ENCODE measurements at places on chromosomes 6 and 20.

DNA sequence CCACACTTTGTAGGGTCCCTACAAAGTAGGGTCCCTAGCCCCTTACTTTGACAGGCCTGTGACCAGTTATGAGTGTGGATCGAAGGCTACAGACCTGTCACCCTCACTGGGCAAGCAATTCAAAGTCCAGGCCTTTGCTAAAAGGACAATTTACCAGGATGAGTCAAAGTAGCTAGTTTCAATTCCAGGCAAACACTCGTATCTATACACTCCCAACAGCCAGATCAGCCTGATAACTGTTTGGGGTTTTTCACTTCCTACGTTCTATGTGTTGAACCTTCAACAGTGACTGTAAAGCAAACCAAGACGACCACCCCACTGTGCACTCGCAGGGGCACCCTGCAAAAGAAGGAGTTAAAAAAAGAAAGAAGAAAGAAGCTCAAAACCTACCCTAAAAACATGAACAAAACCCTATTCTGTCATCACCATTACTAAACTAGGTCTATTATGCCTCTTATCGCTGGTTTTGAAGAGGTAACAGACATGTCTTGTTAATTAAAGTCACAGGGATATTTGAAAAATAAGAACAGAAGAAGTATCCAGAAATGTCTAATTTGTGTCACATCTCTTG, 3.2 kb downstream of the GFOD1 start:
- DNase-seq = no peak

GRCh38 chr6:126631363-126631762, 291.4 kb downstream of the CENPW start:
- DNase-seq = no peak

DNA sequence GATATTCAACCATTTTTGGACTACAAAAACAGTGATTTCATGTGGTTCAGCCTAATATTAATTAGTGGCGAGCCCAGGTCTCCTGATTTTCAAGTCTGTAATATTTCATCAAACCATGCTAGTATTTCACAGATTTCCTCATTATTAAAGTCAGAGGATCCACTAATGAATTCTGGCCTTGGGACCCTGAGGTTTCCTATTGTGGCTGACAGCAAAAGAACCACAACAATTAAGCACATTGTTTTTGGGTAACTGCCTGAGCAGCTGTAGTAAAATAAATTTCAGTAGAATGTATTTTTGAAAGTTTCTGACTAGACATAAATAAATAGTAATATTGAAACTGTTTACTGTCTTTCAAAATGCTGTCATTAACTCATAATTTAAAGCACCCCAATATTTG, 630.7 kb upstream of the MMS22L start:
- DNase-seq = no peak

DNA sequence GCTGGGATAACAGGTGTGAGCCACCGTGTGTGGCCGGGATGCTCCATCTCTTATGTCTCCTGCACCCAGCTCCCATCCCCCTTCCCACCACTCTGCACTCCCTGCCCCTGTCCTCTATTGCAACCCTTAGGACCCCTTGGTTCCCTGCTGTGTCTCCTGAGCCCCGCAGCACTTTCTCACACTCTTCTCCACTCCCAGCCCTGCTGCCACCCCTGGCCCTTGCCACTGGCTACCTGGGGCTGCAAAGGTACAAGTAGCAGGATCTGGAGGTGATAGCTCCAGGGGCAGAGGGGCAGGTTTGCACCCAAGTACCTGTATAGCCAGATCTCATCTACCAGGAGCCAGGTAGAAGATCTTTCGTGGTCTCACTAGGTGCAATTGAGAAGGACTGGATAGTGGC, 6.6 kb upstream of the CPXM1 start:
- DNase-seq = no peak

- DNase-seq = no peak
Observed at GRCh38 chr6:145866456-145867396, 52.1 kb upstream of the FBXO30 start.

DNA sequence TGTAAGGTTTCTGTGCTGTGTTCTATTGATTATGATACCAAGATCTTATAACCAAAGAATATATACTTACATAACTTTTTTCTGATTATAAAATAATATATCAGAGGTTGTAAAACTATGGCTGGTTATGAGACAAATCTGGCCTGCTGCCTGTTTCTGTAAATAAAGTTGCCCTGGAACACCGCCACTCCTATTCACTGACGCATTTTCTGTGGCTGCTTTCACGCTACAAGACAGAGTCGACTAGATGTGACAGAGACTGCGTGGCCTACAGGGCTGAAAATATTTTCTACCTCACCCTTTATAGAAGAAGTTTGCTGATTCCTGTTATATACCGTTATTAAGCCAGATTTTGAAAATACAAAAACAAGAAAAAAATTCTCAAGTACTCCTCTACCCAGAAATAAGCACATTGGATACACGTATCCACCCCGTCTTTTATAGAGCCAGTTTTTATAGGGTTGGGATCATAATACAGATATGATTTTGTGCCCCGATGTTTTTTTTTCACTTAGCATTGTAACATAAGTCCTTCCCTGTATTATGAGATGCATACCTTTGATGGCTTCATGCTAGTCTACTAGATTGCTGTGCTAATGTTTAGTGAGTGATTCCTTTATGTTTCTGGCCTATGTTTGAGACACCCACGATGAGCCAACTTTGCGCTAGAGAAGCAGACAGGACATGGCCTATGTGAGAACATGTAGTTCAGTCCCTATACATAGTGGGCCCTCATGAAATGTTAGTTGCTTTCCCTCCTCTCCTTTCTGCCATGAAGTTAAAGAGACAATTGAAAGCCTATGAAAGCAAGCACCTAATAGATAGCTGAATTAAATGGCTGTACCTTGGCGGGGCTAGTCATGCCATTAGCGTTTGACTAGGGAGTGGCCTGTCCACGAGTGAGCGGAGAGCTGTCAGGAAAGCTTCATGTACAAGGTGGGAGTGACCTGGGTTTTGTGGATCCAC, 98.1 kb upstream of the KCNK16 start:
- no peak for DNase-seq

DNA sequence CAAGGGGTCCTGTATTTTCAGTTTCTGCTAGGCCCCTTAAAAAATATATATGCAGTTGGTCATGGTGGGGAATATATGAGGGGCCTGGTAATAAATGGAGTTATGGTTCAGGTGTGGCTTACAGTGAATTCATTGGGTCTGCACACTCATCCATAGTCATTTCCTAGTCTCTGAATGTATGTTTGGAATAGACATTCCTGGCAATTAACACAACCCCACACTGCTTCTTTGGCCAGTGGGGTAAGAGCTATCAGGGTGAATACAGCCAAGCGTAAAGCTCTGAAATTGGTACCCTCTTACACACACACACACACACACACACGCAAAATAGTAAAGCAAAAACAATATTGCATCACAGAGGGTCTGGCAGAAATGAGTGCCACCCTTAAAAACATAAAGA, 56.5 kb downstream of the QRSL1 start:
- no peak for DNase-seq

DNA sequence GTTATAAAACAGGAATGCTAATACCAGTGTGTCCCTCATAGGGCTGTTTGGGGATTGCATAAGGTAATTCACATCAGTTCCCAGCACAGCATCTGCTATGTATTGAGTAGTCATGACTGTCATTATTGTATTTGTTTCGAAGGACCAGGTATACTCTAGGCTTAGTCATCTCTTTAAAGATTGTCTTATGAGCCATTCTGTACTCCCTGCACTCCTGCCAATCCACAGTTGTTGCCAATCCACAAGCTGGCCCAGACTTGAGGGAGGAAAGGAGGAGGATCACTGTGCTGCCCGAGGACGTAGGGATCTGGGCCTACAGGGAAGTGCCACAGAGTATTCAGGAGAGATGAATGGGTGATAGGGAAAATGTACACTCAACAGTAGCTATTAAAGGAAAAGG, 113.0 kb upstream of the TIAM2 start:
- no peak for DNase-seq

DNA sequence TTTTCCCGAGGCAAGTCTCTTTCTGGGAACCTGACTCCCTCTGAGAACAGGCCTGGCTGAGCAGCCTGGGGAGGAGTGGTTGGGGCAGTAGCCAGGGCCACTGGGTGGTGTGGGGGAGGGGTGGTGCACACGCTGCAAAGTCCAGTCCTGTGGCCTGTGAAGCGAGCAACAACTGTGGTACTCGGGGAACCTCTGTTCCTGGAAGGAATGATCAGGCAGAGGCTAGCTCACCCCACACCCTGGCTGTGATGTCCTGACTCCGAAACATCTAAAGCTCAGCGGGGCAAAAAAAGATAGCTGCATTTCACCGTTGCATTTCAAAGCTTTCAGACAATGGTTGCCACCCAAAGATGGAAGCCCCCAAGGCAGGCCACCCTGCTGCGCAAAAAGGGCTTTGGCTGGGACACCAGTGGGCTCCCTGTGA, 25.5 kb downstream of the PCK1 start:
- no peak for DNase-seq

DNA sequence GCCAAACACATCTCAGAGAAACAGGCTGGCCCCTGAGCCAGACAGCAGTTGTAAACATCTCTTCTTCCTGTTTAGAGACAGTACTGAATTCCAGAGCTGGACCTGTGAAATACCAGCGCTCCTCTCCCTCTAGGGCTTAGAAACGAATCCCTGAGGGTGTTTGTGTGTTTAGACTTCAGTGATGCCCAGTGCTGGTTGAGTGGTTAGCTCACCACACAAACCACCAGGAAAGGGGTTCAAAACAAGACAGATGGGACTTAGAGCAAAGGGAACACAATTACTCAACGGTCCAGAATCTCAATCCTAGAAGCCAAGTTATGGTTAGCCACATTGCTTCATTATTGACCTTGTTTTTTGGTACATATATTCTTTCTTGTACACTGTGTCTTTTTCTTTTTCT, 108.7 kb upstream of the TMEM170B start:
- no peak for DNase-seq

GRCh38 chr6:77231438-77232305, 231.6 kb downstream of the HTR1B start:
- DNase-seq = no peak

DNA sequence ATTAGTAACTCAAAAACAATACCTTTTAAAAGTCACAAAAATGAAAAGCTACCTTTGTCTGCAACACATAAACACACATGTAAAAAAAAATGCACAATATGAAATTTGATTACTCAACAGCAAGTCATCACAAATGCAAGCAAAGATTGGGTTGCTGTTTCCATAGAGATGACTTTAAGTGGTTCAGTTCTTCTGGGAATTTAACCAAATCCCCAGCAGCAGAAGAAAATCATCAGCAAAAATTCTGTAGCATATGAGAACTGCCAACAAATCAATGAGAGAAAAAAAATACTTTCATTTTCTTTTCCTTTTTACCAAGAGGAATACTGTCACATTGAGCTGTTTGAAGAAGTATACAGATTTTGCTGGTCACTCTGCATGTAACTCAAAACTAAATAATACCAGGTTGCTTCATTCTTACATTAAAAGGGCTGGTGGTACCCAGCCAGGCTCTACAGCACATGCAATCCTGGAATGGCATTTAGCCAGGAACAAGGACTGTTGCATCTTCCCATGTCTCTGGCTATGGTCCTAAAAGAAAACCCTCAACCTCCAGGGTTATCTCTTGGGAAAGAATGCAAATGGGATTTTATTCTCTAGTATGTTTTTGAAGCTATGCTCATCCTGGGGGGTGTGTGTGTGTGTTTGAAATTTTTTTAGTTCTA, 158.3 kb downstream of the OPRM1 start:
- DNase-seq = no peak

DNA sequence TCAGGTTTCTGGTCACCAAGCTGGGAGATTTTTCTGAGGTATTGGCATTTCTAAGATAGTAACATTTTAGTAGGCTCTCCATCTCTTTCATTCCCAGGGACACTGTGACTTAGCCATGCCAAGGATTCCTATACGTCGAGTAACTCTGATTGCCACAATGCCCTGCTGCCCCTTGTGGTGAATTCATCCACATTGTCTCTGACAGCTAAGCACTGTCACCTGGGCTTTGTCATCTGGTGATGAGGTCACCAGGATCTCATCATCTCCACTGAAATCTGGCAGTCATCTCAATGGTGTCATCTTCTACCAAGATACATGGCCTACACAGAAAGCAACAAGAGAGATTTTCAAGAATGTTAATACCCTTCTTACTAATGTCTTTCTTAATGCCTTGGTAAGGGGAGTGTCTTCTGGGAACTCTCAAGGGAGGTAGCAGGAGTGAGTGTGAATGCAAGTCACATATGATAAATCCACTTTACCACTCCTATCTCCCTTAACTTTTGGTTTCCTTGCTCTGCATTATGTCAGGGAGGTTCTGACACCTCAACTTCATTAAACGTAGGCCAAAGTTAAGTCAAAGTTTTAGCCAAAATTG, 246.7 kb downstream of the CD109 start:
- no peak for DNase-seq
